ENCODE measurements at places on chromosomes 7 and 10.

- no peak for DNase-seq
Observed at GRCh38 chr7:93574646-93575554, at the start of gene CALCR. Gene CALCR (minus strand): TSS chr7:93574724. CDS start chr7:93486981, 87,743 bp downstream.

GRCh38 chr7:99876491-99876890 lies 342 bp downstream of the OR2AE1 start:
- DNase-seq, result no peak

- no peak for DNase-seq
Observed at GRCh38 chr10:98154076-98154475, 19.6 kb downstream of the R3HCC1L start.

DNA sequence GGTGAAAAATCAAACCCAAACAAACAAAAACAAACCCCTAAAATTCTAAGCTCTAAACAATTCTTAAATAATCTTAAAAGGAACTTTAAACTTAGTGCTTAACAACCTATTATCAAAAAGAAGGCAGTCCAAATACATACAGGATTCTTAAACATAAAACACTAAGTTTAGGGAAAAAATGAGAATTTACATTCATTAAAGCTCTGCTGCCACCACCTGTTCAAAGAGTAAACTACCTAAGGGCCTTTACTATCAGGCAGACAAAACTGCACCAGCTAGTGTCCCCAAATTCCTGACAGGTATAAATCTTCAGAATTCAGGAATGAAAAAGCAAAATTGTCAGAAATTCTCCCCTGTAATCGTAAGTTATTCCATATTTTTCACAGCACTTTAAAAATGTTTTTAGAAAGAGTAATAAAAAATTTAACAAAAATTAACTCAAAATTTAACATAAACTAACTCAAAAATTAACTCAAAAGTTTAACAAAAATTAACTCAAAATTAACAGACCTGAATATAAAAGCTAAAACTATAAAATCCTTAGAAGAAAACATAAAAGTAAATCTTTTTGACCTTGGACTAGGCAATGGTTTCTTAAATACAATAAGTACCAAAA lies 55.1 kb downstream of the PDZD8 start:
- DNase-seq, result no peak

- DNase-seq, result no peak
Observed at GRCh38 chr7:54812756-54813322, 53.8 kb upstream of the SEC61G start.

DNA sequence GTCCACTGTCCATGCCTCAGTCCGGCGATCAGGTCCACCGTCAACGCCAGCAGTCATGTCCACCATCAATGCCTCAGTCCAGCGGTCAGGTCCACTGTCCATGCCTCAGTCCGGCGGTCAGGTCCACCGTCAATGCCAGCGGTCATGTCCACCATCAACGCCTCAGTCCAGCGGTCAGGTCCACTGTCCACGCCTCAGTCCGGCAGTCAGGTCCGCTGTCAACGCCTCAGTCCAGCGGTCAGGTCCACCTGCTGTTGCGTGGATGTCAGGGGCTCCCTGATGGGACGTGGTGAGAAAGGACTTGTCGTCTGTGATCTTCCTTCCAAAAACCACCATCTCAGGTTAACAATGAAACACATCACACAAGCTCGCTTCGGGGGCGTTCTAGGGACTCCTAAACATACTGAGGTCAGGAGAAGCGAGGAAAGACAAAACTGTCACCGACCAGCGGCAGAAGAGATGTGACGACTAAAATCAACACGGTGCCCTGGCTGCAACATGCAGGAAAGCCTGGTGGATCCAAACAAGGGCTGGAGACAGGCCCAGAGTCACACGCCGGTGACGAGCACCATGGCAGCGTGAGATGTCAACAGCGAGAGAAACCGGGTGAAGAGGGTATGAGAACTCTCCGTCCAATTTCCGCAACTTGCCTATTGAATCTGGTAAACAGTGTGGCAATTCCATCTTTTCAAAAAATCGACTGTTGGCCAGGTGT lies 264.2 kb downstream of the MAD1L1 start:
- DNase-seq, result no peak

DNA sequence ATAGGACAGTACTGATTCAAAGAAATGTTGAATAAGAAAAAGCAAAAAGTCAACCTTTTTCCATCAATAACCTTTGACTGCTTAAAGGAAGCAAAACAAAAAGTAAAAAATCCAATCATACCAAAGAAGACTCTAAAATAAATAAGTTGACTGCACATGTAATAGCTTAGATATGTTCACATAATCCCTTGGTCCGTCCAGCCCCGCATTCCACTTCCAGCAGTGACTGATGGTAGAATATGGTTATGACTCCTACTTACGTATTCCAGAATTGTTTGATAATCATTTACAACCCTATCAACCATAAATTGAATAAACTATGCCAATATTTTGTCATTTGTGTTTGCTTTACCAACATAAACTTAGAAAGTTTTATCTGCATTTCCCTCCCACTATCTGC lies 77.9 kb downstream of the CTNNA3 start:
- no peak for DNase-seq

DNA sequence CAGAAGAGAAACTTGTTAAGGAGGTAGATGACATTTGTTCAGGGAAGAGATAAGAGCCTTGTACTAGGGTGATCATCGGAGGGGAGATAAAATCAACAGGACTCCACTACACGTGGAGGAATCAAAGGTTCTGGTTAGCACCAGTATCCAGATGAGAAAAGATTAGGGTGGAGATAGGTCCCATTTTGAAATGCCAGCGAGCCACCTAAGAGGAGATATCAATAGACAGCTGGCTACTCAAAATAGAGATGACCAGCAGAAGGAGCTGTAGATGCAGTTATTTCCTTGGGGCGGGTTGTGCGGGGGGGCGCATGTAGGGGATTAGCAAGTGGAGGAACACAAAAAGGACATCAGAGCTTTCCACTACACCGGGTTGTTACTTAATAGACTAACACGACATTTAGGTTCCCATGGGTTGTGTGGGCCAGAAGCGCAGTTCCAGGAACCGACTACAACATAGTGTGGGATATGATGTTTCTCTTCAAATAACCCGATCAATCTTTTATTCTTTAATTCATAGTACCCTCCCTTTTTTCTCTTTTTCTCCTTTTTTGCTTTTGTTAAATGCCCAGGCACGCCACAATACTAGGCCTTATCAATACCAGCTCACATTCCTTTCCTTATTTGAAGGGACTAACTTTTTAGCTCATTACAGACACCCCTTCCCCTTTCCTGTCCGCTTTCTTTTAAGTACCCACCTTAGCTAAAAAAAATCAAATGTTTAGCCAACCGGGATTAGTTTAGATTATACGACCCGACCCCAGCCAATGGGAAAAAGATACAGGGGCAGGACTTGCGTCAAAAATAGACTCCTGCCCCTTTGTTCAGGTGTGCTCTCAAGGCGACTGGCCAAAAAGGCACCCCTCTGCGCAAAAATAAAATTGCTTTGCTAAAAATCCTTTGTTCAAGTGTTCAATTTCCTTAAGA lies 2.0 kb upstream of the KIF11 start:
- no peak for DNase-seq

DNA sequence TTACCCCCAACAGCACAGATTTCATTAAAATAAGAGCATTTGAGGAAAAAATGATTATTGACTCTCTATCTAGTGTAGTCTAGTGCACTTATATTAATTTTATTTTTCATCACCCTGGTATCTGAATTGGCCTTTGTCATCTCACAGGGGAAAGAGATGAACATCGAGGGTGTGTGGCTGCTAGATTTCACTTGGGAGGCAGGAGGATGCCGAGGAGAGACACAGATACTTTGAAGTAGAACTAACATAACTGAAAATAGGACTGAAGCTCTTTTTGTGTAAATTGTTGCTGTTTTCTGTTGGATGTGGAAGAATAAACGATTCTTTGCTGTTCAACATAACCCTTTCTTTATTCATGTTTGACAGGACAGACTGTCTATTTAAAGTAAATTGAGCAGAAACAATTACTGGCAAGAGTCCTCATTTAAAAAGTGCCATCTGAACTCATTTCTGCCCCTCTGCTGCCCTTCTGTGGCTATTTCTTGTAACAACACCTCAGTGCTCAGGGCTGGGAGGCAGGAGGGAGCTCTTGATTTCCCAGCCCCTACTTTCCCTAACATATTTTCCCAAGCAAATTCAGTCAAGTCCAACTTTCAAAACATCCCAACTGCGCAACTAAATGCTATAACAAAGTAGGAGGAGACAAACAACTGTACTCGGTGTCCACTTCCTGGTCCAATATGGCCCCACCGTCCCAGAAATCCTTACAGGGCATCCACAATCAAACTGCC lies 15.6 kb downstream of the LYZL1 start:
- peak; percentile 14 for DNase-seq

- no peak for DNase-seq
Observed at GRCh38 chr7:151166629-151167196, 781 bp downstream of the GBX1 start.

GRCh38 chr7:27096768-27097514 lies 1.1 kb upstream of the HOXA1 start:
- DNase-seq, result no peak

DNA sequence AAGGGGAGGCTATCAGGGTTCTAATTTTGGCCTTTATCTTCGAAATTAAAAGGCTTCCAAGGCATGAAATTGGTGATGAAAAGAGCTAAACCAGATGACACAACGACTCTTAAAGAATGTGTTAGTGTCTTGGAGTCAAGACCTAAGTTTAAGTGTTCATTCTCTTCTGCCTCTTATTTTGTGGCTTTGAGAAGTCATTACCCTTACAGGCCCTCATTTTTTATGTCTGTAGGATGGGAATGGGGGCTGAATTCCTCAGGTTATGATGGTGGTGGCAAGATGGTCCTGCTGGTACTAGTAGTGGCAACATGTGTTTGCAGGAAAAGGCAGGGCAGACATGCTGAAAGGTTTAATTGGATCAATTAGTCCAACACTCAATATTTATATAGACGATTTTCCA lies 15.4 kb downstream of the TAS2R60 start:
- DNase-seq, result no peak

GRCh38 chr10:98098247-98098646 lies 36.2 kb upstream of the R3HCC1L start:
- no peak for DNase-seq

DNA sequence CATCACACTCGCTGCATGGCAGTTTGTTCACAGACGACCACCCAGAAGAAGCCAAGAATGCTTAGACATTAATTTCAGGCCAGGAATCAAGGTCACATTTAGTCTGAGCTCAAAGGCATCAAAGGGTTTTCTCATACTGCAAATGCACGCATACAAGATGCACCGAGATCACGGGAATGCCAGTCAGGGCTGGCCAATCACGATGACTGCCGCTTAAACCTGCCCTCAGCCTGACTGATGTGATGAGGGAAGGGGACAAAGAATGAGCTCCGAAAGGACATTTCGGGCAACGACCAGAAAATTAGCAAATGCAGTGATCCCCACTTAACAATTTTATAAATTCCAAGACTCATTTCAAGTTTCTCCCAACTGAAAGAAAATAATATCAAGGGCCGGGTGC lies 20.2 kb downstream of the CTBP2 start:
- no peak for DNase-seq

- DNase-seq, result no peak
Observed at GRCh38 chr7:47552621-47553020, 29.3 kb downstream of the TNS3 start.

Data from BJ (cell line).